ENCODE measurements at places on chromosomes 12 and 14.

DNA sequence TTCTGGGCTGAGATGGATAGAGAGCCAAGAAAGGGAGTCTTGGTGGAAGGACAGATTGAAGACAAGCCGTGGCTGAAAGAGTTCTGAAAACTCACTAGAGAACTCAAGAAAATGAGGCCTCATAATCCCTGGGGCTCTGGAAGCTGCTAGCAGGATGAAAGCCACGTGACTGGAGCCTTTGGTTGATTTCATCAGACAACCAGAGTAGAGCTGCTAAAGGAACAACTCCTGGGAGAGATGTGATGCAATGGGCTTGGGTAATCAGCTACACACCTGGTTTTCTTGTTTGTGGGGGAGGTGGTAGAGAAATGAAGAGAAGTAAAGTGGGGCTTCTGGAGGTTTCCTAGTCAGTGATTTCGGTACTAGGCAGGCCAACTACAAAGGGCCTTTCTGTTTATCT, 13.4 kb downstream of the CSRNP2 start:
- no peak for DNase-seq

DNA sequence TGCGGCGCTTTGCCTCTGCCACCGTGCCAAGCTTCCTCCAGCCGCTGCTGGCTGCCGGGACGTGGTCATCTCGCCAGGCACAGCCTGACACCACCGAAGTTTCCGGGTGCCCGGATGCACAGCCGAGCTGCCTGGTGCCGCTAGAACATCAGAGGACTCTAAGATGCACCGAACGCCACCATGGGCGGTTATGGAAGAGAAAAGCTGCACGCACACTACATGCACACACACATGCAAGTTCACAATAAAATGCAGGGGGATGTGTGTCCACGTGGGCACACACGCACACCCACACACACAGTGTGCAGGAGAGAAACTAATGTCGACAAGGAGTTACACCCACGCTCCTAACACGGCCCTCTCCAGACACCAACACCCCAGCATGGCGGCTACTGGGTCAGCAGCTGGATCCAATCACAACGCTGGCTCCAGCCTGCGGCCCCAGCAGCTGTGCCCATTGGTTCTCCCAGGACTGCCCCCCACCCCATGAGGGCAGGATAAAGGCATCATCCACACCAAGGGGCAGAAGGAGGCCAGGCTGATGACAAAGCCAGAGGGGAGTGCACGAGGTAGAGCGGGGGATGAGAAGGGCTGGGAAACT, 82.7 kb downstream of the BCL11B start:
- peak; percentile 36 for DNase-seq

DNA sequence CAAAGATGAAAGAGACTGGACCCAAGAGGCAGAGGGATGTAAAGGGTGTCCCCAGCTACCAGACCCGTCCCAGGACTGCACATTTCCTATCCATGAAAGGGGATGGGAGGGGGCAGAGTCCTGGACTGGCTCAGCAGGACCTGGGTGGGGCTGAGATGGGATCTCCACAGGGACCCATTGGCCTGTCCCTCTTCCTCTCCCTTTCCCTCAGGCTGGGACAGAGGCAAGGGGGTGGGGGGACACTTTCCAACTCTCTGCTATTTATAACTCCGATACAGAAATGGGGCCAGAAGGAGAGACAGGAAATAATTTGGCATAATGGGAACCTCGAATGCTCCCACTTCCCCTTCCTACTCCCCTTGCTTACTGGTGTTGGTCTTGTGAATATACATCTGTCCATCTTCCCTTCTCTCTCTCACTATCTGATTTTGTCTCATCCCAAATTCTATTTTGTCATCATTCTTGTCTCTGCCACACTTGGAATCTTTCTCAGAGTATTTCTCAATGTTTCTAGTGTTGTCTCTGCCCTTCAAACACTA, 1.1 kb upstream of the ITGA7 start:
- DNase-seq, result no peak

GRCh38 chr12:47835006-47835830, 15.5 kb upstream of the HDAC7 start:
- DNase-seq, result no peak

- DNase-seq, result no peak
Measured at GRCh38 chr12:34343766-34344165, 321.5 kb downstream of the ALG10 start.

DNA sequence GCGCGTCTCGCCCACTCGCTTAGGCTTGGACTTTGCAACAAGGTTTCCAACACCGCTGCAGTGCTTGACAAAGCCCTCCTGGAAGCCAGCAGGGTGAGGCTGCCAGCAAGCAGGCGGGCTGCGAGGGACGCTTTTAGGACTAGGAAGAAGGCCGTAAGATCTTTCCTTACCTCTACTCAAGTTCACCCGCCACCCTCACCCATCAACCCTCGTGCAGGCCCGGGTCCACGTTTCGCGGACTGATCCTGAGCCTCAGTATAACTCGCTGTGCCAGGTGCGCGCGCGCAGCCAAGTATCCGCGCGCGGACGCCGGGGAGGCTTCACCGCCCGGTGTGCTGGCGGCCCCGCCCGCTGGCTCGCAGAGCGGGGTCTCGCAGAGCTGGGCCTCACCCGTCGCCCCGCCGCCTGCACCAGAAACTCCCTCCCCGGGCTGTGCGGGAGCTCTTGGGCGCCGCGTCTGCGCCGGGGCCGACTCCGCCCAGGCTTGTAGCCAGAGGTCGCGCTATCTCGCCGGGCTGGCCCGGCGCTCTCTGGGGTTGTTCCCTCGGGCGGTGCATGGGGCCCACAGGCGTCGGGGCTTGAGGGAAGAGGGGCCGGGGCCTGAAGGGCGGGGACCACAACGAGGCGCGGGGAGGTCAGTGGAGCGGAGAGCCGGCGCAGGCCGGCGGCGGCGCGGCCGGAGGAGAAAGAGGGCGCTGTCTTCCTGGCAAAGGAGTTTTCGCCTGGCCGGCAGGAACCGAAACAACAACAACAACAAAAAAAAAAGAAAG, 7.6 kb upstream of the SIX1 start:
- DNase-seq, result no peak

DNA sequence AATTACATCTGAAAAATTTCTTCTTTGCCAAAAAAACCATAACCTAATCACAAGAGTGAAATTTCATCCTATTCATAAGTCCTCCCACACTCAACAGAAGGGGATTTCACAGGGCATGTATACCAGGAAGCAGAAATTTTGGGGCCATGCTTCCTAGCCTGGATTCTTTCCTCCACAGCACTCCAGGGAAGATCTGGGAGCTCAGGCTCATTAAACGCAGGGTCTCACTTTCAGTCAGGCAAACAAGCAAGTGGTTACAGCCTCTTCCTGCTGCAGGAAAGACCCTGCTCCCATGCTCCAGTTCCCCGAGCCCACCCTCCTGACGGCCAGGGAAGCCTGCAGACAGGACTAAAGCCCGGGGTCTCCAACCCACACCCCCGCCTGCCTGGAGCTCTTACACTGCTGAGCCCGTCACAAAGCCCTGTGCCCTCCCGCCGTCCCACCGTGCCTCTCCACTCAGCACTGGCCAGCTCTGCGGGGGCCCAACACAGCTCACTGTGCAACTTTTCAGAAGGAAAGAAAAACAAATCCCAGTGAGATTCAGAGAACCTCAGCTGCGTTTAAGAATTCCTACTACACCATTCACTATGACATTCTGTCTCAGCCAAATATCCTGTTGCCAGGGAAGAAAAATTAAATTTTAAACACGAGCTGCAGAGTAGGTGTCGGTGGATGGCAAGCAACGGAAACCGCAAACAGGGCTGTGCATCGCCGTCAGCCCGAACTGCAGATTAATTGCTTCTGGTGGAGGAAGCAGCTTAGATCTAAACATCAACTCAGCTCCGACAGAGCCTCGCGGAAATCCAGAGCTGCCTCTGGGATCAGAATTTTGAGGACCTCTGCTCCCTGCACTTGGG, 106.7 kb upstream of the SFSWAP start:
- DNase-seq, result no peak

DNA sequence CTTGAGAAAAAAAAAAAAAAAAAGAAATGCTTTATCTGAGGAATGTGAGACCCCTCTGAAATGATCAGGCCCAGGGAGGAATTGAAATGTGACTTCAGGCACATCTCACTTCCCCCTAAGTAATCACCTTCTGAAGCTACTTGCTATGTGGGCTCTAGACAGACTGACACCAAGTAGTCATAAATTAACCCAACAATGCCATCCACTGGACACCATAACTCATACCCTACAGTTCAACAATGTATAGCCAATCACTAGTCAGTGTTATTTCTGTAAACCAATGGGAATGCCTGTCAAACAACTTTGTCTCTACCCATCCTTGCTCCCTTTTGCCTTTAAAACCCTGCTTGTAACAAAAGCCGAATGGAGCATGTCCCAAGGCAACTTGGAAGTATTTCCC, 182.7 kb upstream of the TMPO start:
- DNase-seq, result no peak

- DNase-seq, result no peak
Measured at GRCh38 chr14:104209985-104210816, 71.8 kb downstream of the KIF26A start.

DNA sequence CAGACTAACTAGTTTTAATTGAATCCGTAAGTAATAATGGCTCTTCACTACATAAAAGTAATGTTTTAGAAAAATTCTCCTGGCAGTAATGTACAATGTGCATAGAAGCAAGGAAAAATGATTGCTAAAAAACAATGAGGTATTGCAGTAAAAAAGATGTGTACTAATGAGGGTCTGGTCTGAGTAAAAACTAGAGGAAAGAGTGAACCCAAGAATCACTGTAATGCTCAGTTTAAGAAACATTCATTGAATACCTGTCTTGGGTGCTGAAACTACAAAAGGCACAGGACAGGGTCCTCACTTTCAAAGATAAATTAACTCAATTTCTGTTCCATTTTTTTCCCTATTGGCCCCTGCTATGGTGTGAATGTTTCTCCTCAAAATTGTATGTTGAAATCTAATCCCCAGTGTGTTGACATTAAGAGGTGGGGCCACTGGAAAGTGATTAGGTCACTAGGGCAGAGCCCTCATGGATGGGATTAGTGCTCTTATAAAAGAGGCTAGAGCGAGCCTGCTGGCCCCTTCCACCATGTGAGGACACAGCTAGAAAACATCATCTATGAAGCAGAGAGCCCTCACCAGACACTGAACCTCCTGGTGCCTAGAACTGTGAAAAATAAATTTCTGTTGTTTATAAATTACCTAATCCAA, 51.6 kb downstream of the RPS6KA5 start:
- DNase-seq, result no peak

DNA sequence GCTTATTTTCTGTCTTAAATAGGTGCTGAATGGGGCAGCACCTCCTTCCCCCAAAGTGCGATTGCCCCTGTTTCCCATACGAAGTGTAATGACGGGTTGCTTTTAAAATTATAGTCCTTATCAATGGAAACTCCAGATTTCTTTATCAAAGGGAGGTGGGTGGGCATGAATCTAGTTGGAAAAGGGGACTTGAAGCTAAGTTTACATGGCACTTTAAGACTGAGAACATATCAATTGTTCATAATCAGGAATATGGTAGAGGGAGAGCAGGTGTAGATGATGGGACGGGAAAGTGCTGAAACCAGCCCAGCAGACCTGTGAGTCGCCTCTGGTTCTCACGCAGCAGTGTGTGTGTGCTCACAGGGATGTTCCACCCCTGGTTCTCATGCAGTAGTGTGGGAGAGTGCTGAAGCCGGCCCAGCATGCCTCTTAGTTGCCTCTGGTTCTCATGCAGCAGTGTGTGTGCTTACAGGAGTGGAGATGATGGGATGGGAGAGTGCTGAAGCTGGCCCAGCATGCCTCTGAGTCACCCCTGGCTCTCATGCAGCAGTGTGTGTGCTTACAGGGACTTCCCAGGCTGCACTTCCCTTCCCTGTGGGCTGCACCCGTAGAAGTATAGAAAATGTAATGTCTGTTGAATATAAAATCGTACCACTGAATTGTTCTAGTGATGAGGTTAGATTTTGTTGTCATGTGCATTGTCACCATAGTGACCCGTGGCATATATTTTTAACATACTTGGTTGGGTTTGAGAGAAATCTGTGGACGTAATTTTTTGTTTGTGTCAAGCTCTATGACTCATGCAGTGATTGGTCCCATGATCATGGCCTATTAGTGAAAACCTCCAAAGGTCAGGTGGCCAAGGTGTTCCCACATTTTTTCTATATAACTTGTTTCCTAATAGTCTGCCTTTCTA, 51.6 kb downstream of the GPATCH2L start:
- DNase-seq, result no peak

- no peak for DNase-seq
Measured at GRCh38 chr12:94080341-94081009, 67.9 kb upstream of the PLXNC1 start.

DNA sequence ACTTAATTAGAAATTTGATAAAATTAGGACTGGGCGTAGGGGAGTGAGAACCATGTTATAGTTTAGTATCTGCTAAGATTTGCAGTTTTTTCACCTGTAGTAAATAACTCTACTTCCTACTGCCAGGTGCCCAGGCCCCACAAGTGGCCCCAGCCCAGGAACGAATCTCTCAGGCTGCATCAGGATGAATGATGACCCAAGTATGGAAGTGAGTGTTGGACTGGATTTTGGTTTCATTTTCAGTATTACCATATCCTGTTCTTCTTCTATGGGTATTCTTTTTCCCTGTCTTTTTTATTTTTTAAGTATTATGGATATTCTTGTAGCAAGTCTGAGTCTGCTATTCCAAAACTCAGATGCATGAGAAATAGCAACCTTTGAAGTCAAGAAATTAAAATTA, 120.3 kb upstream of the BCAT1 start:
- DNase-seq, result no peak

GRCh38 chr12:52207895-52208294, 16.1 kb upstream of the KRT80 start:
- no peak for DNase-seq

GRCh38 chr12:91507754-91508153, 325.1 kb upstream of the DCN start:
- no peak for DNase-seq

GRCh38 chr12:48815126-48816110, 2.9 kb upstream of the CACNB3 start:
- no peak for DNase-seq

DNA sequence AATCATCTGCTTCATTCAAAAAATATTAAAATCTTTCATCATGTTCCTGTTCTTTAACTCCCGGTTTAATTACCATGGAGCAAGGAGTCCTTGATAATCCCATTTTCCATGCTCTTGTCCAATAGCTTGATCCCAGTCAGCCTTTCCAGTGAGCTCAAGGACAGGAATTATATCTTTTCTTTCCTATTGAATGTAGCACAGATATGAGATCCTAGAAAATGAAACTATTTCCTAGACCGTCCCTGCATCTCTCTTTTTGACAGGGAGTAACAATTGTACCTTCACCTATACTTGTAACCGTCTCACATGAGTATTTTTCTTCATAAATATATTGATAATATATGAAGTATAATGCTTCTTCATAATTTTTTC, 35.6 kb downstream of the PIK3C2G start:
- no peak for DNase-seq

GRCh38 chr12:121424624-121424975, 24.7 kb downstream of the RNF34 start:
- DNase-seq, result no peak

- DNase-seq, result peak; percentile 47
Measured at GRCh38 chr12:53207042-53207441, at the start of gene ITGB7. Gene ITGB7, minus strand, starts transcription at chr12:53207251. Its CDS starts 6,808 bp downstream, at chr12:53200443.

- DNase-seq, result no peak
Measured at GRCh38 chr12:46825591-46826414, at the start of gene SLC38A4. Gene SLC38A4, minus strand, starts transcription at chr12:46825997. Its CDS starts 32,926 bp downstream, at chr12:46793071.

Measured in stimulated activated CD4-positive, alpha-beta T cell treated with anti-CD3 and anti-CD28 coated beads, Interleukin-2, amount 100 ng/mL, for 4 hours (primary cell).